ENCODE measurements at places on chromosomes 7 and 10.

DNA sequence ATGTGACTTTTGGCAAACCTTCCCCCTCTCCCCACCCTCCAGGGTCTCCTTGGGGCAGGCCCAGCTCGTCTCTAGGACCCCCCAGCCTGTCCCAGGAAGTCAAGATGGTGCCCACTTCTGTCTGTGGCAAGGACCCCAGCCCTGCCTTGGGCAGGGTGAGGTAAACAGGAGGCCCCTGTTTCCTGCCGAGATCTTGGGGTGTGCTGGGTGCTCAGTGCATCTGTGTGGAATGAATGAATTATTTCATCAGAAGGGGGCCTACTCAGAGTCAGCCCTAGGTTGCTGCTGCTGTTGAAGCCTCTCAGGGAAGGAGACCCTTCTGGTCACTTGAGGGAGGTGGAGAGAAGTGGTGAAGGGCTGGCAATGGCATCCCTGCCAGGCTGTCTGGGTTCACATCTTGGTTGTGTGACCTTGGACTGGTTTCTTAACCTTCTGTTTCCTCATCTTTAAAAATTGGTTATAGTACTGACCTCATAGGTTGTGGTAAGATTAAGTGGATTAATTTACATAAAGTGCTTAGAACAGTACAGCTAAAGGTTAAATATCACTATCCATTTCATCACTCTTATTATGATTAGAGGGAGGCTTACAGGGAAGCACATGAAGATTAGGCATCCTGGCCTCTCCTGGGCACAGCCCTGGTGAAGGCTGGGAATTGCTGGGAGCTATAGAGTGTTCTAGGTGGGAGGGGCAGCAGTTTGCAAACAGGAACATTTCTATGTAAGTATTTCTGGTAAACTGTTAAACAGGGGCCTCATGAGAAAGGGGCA, 67.7 kb downstream of the ZMIZ1 start:
- DNase-seq = no peak

DNA sequence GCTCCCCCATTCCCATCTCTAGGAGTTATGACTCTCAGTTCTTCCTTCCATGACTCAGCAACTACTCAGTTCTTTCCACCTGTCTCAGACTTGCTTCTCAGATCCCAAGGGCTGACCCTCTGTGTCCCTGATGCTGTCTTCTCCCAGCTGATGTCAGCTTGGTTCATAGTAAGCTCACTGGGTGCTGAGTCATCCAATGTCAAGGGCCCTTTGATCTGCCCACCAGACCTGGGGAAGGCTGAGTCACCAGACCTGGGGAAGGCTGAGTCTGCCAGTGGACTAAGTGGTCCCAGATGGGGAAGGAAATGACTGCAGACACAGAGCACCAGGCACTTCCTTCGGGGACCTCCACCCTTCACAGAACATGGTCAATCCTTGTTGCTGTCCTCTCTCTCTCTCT, 76.1 kb upstream of the ZEB1 start:
- DNase-seq = peak; percentile 38

GRCh38 chr7:24821754-24822054, 64.4 kb upstream of the GSDME start:
- no peak for DNase-seq

- no peak for DNase-seq
Observed at GRCh38 chr10:113411456-113411855, 141.4 kb upstream of the HABP2 start.

GRCh38 chr10:58773944-58774343, 261.3 kb downstream of the BICC1 start:
- DNase-seq = no peak

DNA sequence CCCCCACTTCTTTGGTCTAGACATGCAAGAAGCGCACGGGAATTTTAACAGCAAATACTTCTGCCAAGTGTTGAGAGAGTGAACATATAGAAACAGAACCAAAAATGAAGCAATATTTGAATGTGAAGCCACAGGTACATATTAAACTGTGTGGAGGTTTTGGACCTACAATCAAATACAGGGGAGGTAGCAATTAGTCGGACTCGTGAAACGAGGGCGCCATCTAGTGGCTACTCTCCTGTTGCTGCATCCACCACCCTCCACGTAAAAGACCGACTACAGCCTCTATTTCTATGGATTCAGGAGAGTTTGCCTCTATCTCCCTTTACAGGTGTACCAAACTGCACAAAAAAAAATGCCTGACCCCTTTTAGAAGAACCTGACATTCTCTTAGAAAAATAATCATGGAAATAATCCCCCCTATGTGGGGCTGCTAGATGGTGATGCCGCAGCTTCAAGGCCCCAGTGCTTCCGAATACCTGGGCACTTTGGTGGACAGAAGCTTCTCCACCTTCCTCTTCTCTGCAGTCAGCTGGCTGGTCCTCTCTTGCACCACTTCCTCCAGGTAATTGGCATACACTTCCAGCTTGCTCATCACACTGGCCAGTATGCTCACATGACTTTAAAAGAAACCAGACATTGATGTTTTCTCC, 31.7 kb downstream of the TECTB start:
- peak; percentile 83 for DNase-seq

DNA sequence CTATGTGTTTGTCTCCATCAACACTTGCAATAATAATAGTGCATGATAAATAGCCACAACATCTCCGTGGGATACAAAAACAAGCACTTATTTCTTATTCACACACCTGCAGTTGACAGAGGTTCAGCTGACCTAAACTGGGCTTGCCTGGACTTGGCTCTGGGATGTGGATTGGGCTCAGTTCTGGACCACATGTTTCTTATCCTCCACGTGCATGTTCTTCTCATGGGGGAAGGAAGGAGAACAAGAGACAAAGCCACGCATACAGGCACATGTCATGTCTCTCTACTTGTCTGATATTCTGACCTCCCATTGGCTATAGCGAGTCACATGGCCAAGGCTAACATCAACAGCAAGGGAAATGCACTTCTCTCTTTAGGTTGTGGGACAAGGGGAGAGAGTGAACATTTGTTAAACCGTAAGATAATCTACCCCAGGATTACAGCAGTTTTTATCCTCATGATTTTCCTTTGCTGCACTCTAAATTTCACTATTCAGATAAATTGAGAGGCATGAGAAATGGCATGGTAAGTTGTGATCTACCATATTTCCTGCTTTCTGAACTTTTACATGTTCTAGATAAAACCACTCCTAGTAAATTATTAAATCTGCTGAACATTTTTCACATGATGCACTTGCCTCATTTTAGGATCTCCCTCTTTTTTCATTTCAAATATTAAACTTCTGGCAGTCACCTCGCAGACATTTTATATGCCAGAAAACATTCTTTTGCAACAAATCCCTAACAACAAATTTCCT, 33.7 kb downstream of the CFAP58 start:
- no peak for DNase-seq

DNA sequence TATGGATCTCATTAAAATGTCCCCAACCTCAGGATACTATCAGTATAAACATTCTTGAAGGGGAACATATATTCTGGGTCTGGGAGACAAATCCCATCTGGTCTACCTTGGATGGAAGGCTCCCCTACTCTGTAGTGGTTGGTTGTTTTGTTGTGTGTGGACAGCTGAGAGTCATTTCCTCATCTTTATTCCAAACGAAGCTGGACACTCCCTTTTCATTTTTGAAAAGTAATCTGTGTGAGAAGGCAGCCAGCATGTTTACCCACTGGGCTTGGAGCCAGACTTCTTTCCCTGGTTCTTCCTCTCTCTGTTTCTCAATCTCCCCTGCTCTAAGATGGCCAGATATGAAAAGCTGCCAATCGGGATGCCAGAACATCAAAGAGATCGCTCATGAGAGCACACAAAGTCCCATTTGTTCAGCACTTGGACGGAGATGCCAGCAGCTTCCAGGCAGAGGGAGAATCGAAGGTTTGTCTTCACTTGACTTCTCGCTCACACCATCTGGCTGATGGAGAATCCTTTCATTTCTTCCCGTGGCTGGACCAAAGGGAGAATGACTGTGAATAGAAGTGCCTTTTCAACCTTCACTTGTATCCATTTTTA, 108.1 kb upstream of the AGR3 start:
- peak; percentile 78 for DNase-seq

DNA sequence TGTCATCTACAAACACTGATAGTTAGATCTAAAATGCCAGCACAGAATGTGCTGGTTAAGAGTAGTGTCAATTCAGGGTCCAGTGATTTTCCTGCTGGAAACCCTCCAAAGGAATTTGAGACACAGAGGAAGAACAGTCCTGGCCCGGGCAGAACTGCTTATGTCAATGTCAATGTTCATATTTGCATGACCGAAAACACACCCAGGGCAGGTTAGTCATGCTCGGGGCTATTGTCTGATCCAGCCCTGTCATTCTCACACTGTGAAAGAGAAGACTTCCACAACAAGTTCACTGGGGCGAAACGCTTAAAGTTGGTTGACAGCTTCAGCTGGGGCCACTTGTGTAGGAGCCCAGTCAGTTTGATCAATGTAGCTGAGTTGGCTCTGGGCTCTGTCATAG, 139.3 kb downstream of the C1GALT1 start:
- DNase-seq = peak; percentile 52

GRCh38 chr10:74799721-74800221, 26.6 kb upstream of the KAT6B start:
- no peak for DNase-seq

DNA sequence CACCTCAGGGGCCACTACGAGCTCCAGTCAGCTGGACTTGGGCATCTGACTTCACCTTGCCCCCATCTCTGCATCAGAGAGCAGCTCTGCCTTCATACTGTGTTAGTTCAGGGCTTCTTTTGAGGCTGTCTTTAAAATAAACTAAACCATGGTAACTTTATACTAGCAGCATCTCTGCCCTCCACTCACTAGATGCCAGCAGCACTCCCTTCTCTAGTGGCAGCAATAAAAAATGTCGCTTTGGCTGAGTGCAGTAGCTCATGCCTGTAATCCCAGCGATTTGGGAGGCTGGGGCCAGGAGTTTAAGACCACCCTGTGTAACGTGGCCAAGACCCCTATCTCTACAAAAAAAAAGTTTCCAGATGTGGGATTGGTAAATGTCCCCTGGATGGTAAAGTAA, 584.4 kb downstream of the INHBA start:
- no peak for DNase-seq

DNA sequence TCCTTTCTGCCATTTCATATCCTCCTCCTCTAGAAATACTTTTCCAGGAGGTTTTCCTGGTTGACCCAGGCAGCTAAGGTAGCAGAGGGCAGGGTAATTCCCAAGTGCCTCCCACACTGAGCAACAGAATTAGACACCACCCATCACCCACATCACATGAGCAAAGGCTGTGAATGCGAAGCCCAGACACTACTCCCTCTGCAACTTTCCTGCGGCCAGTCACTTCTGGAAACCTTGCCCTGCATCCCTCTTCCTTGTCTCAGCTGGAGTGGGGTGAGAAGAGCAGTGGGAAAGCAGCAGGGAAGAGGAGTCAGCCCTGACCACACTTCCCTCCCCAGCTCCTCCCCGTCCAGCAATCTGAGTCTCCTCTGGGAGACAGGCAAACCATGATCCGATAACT, 15.2 kb downstream of the TMEM176B start:
- DNase-seq = no peak

DNA sequence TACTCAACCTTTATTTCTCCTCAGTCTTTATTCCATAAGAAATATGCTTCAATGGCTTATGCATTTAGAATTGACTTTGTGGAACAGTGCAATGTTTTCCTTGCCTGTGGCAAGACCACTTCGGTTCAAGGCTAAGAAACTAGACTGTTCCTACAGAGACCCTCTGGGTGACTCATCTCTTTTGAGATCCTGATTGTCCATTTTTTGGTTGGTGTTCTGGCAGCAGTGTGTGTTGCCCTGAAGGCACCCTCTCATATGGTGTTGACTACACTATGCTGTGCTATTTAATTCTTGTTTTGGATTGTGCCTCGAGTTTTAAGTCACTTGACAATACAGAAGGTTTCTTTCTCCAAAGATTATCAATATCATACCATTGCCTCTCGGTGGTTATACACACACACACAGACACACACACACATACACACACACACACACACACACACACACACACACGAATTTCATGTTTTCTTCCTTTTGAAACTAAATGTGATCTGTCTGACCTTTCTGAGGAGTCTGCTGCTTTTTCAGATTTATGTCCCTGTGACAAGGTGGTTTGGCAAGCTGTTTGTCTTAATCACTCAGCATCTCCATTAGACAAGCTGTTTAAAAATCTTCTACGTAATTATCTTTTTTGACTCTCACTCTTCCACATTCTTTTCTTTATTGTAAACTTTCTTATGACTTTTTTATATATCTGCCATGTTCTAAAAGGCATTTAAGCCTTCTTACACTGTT, 187.2 kb downstream of the VTI1A start:
- DNase-seq = no peak

DNA sequence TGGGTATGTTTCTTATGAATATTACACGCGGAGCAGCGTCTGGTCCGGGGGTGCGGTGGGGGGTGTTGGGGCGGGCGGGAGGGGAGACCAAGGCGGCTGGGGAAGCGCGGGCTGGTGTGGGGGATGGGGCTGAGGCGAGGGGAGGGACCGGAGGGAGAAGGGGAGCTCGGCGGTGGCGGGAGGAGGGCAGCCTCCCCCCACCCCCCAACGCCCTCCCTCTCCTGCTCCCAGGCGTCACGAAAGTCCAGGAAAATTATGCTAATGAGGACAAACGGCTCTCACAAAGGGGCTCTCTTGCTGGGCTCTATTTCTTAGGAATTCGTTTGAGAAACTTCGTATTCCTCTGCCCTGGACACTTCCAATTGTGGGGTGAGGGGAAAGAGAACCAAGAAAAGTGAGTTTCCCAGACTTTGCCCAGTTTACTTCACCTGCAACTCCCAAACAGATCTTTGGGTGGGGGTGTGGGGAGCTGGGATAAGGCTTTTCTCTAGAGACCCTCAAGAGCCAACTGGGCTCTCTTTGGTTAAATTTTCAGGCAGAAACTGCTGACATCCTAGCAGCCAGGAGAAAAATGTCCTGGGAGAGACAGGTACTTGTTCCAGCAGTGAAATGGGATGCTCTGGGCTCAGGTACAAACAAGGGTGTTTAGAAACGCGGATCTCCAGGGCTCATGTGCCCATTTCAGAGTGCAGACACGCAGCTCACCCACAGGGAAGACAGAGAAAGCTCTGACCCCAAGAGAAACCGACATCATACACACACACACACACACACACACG, 11.7 kb upstream of the HOXA2 start:
- DNase-seq = peak; percentile 77

GRCh38 chr10:29845166-29845565, 210.4 kb upstream of the SVIL start:
- DNase-seq = no peak
